Dermis microvascular lymphatic vessel endothelial cell (primary cell): ENCODE measurements at places on chromosomes 16 and 17. TPM values are rescaled to one million over a fixed set of nuclear protein-coding genes. Genes with fewer than 3 reads are reported as not detected.

Gene NPIPB6
- not detected in 2 replicates for total RNA-seq

DNA sequence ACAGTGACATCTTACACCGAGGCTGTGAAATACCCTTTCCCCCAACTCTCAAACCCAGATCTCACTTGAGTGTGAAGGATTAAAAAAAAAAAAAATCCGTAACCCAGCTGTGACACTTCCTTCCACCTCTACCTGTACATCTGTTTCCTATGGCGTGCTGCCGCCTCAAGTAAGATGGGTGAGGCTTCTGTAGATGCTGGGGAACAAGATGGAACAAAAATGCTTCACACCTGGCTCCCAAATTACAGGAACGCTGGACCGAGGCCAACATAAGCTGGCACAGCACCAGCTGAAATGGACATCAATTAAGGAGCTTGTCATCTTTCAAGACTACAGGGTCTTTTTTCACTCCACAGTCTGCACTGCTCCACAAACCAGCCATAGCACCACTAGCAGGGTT lies 95.9 kb downstream of the HIC1 start:
- DNase-seq: no peak

GRCh38 chr17:29378500-29378899 lies 11.7 kb upstream of the TAOK1 start:
- no peak for DNase-seq

DNA sequence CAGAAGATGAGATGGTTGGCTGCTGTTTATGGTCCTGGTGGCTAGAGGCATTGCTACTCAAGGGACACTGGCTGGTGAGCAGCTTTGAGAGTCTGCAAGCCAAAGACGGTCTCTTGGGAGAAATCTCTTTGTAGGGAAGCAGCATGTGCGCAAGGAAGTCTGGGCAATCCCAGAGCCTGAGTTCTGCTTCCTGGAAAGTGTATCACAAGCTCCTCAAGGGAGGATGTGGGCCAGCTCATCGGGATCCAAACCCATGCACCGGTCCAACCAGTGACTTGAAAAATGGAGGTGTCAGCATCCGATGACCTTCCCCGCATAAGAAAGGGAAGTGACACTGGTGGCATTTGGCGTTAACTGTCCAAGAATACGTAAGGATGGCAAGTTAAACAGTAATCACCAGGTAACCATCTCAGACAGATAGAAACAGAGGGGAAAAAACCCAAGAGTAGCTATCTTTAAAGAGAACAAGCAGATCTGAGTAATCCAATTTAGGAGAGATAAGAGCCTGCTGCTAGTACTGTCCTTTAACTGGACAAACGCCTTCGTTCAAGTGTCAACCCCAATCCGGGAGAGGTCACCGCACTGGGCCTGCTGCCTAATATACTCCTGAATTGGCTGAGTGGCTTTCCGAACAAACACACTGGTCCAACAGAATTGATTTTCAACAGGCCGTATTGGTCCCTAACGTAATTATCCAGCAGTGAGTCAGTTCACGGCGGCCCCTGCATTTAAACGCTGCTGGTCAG lies 303.0 kb upstream of the ZFHX3 start:
- no peak for DNase-seq

DNA sequence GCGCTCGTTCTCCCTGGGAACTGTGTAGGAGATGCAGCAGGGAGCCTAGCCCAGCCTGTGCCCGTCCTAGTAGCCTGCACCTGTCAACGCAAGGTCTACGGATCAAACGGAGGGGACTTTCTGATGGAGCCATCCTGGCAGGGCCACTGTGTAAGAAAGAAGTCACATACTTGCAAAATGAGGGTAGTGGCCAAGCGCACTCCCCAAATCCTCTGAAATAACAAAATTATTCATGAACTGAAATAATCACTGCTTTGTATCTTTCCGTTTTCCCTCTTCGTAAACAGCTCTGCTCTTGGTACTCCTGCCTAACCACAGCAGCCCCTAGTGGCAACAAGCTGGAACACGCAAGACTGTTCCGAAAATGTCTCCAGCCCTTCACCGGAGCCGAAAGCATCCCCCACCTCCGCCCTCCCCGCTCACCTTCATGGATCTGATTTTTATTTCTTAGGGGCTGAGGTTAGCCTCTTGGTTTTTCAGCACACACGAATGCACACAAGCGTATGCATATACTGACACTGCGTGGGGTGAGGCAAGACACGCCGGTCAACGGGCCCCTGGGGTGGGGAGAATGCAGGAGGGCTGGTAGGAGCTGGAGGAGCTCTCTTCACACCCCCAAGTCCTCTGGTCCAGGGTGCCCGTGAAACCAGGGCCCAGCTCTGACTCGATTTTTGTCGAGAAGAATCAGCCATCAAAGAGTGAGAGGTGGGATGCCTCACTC lies 100.8 kb downstream of the ABCC12 start:
- DNase-seq: peak; percentile 59

DNA sequence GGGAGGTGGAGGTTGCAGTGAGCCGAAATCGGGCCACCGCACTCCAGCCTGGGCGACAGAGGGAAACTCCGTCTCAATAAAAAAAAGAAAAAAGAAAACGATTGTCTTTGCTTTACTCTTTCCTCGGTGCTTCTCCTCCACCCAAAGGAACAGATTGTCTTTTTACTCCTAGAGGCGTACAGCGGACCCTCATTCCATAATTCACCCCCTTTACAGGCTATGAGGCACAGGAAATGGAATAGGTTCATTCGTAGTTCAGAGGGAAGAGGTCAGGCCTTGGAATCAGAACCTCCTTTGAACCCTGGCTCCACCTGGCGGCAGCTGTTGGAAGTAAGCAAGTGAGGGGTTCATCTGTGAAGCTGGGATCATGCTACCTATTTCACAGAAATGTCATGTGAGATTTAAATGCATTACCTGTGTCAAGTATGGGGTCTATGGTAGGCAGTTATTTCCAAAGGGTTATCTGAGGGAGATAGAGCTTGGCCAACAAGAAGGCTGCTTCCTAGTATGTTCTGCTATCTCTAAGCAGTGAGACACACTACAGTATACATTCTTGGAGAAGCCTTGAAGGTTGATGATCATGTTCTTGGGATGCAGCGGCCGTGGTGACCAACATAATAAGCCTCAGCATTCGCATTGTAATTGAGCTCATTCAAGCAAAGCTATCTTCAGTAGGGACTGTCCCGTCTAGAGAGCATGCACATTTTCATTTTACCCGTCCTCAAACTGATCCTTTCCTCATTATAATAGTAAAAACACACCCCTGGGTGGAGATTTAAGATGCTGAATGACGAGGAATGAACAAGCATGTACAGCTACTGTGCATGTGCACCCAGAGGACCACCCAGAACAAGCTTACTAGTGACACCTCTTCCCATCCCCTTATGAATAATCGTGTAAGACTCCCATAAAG lies 18.7 kb upstream of the ZNF689 start:
- DNase-seq: peak; percentile 54

DNA sequence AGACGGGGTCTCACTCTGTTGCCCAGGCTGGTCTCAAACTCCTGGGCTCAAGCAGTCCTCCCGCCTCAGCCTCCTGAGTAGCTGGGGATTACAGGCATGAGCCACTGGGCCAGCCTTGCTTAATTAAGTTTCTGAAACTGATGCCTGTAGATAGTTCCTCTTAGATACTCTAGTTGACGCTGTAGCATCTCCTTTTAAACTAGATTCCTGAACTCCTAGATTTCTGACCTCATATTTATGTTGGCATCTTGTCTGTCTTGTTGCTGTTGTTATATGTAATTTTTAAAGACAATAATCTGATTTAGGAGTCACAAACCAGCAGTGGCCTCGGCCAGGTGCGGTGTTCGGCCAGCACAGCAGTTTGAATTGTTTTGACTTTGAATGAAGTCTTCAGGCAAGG lies 37.5 kb downstream of the DHRS7B start:
- DNase-seq: no peak

GRCh38 chr17:75386430-75386829 lies 19.0 kb downstream of the GRB2 start:
- DNase-seq: peak; percentile 35

GRCh38 chr17:66739553-66739952 lies 95.4 kb upstream of the CACNG5 start:
- no peak for DNase-seq

DNA sequence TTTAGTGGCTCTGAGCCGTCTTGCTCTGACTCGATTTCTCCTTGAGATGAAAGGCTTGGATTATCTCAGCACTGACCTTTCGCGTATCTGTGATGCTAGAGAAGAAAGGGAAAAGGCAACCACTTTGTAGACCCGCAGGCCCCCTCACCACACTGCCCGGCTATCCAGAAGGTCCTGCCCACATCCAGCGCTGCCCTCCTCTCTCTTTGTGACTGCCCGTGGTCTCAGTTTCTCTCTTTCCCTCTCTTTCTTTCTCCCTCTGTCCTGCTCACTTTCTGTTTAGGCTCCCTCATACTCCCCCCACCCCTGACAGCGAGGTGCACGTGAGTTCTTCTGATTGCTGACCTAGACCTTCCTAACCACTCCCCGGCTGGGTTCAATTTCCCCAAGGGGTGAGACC lies 12.8 kb upstream of the TBX21 start:
- DNase-seq: no peak
